GM12865 (cell line): ENCODE measurements at places on chromosomes 3 and 15.

DNA sequence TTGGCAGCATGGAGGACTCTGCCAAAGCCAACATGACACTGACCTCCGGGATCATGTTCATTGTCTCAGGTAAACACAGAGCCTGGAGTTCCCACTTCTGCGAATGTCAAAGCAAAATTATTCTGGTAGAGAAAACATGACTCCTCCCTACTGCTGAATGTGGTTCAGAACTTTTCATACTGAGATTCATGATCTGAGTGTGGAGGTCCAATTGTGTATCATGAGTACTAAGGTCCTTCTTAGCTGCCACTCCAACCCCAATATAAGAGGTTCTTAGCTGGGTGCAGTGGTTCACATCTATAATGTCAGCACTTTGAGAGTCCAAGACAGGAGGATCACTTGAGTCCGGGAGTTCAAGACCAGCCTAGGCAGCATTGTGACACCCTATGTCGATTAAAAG is 13.8 kb downstream of the CLDN18 start:
- DNase-seq: peak; percentile 71

- DNase-seq: no peak
These were observed 60.4 kb downstream of the CRYGS start for GRCh38 chr3:186483611-186484340.

DNA sequence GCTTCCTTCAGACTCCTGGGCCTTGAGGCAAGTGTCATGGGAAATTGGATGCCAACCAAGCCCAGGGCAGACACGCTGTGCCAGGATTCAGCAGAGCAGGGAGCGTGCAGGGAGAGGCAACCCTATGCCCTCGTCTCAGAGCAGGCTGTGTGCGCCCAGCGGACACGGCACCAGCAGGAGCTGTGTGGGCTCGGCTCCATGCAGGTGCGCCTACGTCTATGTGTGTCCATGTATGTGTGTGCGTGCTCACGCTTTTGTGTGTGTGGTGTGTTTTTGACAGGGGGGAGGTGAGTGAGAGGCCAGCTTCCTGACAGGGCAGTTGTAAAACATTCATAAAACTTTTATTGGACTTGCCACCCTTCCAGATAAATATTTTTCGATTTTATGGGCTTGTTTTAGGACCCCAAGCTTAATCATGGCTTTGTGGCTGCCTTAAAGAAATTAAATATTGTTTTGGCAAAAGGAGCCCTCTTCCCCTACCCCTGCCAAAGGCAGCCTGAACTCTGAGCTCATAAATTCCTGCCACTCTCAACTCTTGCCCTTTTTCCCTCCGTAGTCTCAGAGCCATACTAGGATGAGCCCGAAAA is 84.4 kb downstream of the DNAJB8 start:
- DNase-seq: no peak

- no peak for DNase-seq
These were observed 691 bp downstream of the RHCG start for GRCh38 chr15:89495638-89496145.

- no peak for DNase-seq
These were observed 6.9 kb downstream of the C15orf62 start for GRCh38 chr15:40776537-40777141.

- DNase-seq: no peak
These were observed 445.9 kb downstream of the MCTP2 start for GRCh38 chr15:94677202-94677790.

GRCh38 chr15:81106560-81106959 is 27.5 kb upstream of the CFAP161 start:
- peak; percentile 60 for DNase-seq

- no peak for DNase-seq
These were observed 74.1 kb downstream of the TRAK1 start for GRCh38 chr3:42165211-42165610.

- peak; percentile 56 for DNase-seq
These were observed 25.2 kb downstream of the OXNAD1 start for GRCh38 chr3:16290007-16290826.

- peak; percentile 20 for DNase-seq
These were observed 10.6 kb downstream of the LAMP3 start for GRCh38 chr3:183151821-183152351.

DNA sequence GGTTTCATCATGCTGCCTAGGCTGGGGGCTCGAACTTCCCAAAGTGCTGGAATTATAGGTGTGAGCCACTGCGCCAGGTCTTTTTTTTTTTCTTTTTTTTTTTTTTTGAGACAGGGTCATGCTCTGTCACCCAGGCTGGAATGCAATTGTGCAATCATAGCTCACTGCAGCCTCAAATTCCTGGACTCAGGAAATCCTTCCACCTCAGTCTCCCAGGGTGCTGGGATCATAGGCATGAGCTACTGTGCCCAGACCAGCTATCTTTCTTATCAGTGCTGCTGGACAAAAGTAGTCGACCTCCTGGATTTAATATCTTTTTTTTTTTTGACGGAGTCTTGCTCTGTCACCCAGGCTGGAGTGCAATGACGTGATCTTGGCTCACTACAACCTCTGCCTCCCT is 60.8 kb downstream of the TFDP2 start:
- DNase-seq: no peak

- no peak for DNase-seq
These were observed 322.7 kb downstream of the SV2B start for GRCh38 chr15:91422797-91423196.

DNA sequence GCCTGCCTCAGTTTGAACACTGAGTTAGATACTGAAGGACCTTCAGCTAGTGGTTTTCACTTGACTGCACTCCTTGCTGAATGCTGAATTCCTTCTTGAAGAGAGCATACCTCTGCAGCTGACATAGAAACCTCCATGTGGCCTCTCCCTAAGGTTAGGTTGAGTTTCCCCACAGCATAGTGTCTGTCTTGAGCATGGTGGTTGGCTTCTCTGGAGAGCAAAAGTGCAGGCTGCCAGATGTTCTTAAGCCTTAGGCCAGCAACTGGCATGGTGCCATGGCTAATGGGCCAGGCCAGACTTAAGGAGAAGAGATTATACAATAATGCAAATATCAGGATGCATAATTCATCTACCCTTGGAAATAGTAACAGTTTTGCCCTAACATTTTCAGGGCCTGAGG is 545.6 kb upstream of the ZNF385D start:
- DNase-seq: no peak

DNA sequence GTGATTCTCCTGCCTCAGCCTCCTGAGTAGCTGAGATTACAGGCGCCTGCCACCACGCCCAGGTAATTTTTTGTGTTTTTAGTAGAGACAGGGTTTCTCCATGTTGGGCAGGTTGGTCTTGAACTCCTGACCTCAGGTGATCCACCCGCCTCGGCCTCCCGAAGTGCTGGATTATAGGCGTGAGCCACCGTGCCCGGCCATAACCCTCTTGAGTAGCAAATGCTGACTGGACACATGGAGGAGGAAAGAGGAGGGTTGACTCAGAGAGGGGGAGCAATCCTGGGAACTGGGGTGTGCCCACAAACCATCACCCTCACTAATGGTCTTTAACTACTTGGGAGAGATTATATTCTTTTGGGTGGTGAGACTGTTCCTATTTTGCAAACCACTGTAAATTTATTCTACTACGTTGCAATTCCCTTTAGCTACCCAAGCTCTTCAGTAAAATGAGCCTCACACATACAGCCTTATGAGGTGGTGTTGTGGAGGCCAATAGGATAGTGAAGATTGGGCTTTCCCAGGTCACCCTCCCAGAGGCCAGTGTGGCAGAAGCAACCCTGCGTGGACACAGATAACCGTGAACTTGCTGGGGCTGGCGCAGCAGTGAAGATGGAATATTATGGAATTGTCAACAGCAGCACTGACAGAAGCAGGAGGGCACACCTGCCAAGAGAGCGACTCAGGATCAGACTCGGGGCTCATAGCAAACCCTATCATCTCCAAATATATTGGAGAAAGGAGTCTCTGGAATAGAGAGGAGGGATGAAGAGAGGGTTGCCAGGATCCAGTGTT is 37.4 kb downstream of the TLNRD1 start:
- DNase-seq: no peak

- DNase-seq: peak; percentile 83
These were observed 36.0 kb downstream of the BTLA start for GRCh38 chr3:112463250-112463649.
